ENCODE measurements at places on chromosomes 16 and 17.

DNA sequence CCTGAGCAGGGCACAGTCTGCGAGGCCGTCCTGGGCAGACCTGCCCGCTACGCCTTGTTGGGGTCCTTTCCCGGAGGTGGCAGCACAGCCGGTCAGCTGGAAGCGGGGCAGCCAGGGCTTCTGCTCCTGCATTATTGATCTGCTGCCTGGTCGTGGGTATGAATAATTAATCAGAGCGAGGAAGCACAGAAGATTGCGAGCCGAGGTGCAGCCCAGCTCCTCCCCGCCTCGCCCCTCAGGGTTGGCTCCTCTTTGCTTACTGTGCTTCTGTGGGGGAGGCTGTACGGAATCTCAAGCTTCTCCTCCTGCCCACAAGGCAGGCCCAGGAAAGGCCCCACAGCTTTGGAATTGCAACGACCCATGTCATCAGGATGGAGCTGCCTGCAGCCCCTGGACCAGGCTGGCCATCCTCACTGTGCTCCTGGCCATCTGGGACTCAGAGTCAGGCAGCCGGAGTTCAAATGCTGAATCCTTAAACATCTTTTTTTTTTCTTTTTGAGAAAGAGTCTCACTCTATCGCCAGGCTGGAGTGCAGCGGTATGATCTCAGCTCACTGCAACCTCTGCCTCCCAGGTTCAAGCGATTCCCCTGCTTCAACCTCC, 25.6 kb downstream of the TRARG1 start:
- no peak for DNase-seq

- no peak for DNase-seq
Observed at GRCh38 chr16:85064186-85064585, 36.6 kb downstream of the KIAA0513 start.

GRCh38 chr17:61684818-61685217, 93.8 kb upstream of the NACA2 start:
- no peak for DNase-seq

DNA sequence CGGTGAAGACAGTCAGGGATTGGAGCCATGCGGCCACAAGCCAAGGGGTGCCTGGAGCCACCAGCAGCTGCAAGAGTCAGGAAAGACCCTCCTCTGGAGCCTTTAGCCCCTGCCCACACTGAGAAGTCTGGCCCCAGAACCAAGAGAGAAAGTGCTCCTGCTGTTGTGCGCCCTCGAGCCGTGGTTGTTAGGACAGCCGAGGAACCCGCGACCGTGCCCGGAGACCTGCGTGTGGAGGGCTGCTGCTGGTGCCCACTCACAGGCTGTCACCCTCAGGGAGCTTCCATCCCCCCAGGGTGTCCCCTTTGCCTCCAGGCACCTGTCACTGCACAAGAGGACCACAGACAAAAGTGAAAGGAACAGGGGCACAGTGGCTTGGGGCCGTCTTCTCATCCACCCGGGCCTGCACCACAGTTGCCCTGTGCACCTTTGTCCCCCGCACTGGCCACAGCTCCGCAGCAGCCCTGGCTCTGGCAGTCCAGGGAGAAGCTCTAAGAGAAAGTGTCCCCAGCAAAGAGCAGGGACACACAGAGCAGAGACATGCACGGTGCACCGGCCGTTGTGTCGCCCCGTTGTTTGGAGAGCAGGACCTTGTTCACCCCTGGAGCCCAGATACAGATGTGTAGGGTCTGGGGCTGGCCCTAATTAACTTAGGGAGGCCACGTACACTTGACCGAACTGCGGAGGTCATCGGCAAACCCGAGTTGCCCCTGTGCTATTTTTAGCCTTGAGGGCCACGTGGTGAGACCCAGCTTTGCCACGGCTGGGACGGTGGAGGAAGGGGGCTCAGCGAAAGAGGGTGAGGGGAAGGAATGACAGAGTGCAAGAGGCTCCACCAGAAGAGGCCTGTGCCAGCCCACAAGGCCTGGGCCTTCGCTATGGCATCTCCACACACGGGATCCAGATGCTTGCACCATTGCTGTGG, 329.2 kb downstream of the C16orf95 start:
- DNase-seq = no peak

DNA sequence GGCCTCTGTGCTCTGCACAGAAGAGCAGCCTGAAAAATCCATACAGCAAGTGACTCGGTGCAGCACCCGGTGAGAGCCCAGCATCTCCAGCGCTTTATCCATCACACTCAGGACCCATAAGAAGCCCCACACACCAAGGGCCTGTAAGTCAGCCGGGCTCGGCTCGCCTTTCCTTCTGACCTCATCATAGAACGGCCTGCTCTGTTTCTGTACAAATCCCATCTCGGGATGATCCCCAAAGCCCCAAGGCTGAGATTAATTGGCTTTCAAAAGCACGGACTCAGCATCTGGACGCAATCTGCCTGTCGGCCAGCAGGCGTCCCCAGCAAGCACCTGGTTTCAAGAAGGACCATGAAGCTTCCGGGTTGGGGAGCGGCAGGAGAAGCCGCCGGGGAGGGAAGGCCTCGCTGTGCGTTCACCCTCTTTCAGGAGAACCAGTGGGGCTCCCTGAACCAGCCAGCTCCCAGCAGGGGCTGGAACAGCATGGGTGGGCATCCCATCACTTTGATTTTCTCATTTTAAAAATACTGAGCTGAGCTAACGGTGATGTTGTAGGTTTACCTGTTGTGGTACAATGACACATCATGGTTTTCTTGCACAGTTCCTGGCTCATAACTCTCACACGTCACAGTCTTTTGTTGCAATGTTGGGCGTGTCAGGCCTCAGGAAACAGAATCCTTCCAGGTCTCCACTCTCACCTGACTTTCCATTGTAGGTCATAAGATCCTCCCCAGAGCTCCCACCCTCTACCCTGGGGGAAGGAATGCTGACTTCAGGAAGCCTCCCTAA, 6.7 kb downstream of the CCDC57 start:
- DNase-seq = peak; percentile 63

DNA sequence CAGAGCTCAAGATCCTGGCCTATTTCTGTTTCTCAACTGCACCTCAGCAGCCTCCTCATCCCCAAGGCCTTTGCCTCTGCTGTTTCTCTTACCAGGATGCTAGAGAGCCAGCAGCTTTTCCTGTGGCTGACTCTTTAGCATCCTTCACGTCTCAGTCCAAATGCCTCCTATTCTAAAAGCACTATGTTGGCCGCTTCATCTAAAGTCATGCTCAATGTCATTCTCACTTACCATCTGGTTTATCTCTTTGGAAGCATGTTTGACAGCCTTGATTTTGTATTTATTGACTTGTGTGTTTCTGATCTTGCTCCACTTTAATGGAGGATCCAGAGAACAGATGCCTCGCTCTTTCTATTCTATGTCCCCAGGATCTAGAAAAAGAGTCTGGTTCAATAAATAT, 351.8 kb upstream of the CDH11 start:
- no peak for DNase-seq

DNA sequence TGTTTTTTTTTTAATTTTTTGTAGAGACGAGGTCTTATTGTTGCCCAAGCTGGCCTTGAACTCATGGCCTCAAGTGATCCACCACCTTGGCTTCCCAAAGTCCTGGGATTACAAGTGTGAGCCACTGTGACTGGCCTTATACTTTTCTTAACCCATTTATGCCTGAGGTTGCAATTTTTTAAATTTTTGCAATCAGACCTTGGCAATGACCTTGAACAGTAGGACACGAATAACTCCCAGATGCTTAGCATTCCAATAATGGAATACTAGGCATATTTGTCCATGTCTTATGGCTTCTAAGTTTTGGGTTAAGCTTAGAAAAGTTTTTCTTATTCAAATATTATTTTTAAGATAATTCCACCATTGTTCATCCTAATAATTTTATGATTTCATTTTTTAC, 28.3 kb upstream of the TMEM97 start:
- no peak for DNase-seq

GRCh38 chr17:32142857-32143526, 690 bp downstream of the RHOT1 start:
- DNase-seq = peak; percentile 18

DNA sequence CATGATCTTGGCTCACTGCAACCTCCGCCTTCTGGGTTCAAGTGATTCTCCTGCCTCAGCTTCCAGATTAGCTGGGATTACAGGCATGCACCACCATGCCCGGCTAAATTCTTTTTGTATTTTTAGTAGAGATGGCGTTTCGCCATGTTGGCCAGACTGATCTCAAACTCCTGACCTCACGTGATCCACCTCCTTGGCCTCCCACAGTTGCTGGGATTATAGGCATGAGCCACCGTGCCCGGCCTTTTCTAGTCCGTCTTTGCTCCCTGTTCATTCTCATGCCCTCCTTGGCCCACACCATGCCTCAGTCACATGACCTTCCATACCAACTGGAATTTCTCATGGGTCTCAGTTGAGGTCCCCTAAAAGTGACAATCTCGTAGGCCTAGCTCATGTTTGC, 86.9 kb downstream of the SNX29 start:
- DNase-seq = no peak

- no peak for DNase-seq
Observed at GRCh38 chr17:63914471-63914870, 3.4 kb upstream of the CSHL1 start.

GRCh38 chr17:2945299-2945698, 118.1 kb downstream of the OR1D5 start:
- no peak for DNase-seq

- no peak for DNase-seq
Observed at GRCh38 chr17:74267987-74268499, 6.0 kb upstream of the DNAI2 start.

DNA sequence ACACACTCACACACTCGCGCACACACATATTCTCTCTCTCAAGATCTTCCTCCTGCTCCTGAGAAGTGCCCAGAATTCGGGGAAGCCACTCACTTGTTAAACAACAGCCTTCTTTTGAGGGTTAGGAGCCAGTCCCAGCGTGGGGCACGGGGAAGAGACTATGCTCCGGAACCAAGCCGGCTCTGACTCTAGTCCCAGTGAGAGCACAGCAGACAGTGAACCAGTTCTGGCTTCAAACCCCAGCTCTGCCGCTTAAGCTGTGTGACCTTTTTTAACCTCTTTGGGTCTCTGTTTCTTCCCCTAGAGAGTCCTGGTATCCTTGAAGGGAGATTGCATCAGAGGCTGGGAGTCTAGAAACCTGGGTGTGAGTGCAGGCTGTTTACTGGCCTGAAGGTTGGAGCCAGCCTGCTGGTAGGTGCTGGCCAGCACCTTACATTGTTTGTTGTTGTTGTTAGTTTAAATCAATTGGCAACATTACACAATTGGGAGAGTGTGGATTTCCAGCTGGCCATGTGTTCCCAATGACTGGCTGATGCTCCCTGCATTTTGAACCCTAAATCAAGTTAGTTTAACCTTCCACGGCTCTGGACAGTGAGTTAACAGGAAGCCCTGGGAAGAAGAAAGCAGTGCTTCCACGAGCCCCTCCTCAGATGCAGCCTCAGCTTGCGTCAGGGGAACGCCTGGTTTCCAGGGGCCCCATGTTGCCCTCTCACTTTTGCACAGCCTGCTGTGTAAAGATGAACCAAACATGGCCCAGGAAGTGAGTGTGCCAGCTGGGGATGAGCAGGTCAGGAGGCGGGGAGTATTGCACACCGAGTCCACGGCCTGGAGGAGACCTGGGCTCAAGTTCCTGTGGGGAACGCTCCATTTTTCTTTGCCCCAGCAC, 71.5 kb downstream of the GAS7 start:
- DNase-seq = no peak

DNA sequence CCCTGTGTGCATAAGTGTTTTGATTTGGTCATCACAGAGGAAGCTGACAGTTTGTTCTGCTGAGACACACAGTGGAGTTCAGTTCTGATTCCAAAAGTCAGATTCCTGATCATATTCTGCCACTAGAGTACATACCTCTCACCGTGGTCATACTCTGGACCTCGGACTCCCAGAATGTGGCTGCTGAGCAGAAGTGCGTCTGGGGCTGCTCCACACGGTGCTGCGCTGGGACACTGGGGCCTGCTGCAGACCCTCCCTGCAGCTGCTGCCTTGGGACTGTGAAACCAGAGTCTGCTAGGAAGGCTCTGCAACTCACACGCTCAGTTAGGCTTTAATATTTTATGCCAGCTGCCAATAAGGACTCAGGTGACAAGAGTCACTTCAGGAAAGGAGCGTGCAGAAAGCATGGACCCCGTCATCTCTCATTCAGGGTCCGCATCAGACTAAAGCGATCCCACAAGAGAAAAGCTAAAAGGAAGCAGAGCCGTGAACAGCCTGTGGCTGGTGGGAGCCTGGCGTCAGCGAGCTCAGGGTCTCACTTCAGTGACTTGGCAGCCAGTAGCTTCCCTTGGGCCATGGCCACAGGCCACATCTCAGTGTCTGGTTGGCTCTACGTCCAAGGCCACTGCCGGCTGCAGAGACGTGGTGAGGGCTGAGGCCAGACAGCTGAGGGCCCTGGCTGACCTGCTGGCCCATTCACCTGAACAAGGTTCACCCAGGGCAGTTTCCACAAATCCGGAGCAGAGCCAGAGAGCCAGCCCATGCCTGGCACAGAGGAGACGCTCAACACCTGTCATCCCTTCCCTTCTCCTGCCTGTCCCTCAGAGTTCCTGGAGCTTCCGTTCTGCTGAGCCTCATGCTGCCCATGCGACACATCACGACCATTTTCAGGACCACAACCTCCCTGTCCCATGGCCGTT, 24.7 kb upstream of the KIFC3 start:
- no peak for DNase-seq

- DNase-seq = no peak
Observed at GRCh38 chr17:3894911-3895343, 2.1 kb upstream of the CAMKK1 start.

DNA sequence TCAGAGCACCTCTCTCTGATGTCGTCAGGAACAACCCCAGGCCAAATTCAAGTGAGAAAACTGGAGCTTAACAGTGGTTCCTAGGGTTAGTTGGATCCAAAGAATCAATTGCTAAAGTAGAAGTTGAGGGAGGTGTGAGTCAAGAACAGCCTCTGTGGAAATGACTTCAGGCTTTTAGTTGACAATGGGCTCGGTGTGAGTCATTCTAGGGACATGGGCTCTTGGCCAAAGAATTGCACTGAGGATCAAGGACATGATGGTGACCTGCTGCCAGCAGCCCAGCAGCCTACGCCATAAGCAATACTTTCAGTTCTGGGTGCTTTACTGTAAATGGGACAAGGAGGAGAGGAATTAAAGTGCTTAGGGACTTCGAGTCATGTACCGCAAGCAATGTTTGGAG, 32.1 kb upstream of the SMURF2 start:
- DNase-seq = no peak

GRCh38 chr16:78920621-78921020, 679.9 kb downstream of the MAF start:
- no peak for DNase-seq

DNA sequence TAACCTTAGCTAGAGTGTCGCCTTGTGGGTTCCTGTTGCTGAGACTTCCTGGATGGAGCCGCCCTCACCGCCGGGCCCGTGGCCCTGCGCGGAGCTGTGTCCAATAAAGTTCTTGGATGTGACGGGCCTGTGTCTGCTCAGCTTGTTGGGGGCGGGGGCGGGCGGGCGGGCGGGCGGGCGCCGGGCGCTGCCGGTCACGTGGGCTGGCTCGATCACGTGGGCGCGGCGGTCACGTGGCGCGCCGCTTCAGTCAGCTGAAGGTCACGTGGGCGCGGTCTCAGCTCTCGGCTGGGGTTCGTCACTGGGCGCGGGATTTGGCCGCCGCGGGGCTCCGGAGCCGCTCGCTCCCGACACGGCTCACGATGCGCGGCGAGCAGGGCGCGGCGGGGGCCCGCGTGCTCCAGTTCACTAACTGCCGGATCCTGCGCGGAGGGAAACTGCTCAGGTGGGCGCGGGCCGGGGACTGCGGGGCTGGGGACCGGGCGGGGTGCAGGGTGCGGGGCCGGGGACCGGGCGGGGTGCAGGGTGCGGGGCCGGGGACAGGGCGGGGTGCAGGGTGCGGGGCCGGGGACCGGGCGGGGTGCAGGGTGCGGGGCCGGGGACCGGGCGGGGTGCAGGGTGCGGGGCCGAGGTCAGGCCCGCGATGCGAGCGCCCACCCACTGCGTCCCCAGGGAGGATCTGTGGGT, at the start of gene AMDHD2:
AMDHD2 (plus strand) TSS at position 275 of the 687 bp plus-strand sequence; CDS start at position 363, 88 bp downstream.
- peak; percentile 76 for DNase-seq

Data from astrocyte of the cerebellum (primary cell).